ENCODE measurements at places on chromosomes 12 and 14. TPM values are rescaled to one million over a fixed set of nuclear protein-coding genes. Genes with fewer than 3 reads are reported as not detected.

KRT4 gene
- total RNA-seq: 0.34 TPM

DLGAP5 gene
- 1.7 TPM for total RNA-seq

TAS2R46 gene
- 8.9 TPM for total RNA-seq

KCNA1 gene
- not detected for total RNA-seq

GZMB gene
- total RNA-seq: 0.72 TPM

MTRFR gene
- 8.1 TPM for total RNA-seq

DDN gene
- 0.45 TPM for total RNA-seq

ADGRD1 gene
- 12.3 TPM for total RNA-seq

PDE3A gene
- total RNA-seq: 1.5 TPM

P2RX7 gene
- 23.0 TPM for total RNA-seq

DNA sequence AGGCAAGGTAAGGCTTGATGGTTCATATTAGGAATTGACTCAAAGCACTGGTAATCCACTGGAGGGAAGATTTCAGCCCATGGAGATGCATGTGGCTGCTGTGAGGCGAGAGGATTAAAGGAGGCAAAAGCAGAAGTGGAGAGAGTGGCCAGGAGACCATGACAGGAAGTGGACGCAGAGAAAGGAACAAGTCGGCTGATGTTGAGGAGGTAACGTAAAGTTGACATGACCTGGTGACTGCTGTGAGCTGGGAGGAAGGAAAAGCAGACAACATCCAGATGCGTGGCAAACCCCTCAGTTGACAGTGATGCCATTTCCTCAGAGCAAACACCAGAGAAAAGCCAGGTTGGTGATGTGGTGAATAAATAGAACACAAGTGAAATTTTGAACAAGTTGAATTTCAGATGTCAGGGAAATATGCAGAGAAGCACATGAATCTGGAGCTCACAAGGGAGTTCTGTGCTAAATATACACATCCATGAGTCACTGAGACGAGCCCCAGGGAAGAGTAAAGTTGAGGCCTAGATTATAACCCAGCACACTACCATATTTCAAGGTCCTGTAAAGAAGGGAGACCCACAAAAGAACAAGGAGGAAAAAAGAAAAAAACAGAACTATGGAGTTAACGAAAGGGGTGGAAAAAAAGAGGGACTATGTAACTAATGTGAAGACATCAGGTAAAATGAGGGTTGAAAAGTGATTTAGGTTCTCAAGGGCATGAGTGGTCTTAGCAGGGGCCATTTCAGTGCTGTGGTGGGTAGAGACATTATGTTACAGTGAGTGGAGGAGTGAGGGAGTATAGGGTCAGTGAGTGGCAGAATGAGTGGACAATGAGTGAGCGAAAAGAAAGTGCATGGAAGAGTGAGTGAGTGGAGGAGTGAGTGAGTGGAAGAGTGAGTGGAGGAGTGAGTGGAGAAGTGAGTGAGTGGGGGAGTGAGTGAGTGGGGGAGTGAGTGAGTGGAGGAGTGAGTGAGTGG is 61.6 kb upstream of the GZMB start:
- no peak for DNase-seq

GRCh38 chr14:76576047-76576741 is 185.1 kb upstream of the VASH1 start:
- DNase-seq: no peak

GRCh38 chr12:45730084-45730347 is 510 bp downstream of the ARID2 start:
- DNase-seq: peak; percentile 71

DNA sequence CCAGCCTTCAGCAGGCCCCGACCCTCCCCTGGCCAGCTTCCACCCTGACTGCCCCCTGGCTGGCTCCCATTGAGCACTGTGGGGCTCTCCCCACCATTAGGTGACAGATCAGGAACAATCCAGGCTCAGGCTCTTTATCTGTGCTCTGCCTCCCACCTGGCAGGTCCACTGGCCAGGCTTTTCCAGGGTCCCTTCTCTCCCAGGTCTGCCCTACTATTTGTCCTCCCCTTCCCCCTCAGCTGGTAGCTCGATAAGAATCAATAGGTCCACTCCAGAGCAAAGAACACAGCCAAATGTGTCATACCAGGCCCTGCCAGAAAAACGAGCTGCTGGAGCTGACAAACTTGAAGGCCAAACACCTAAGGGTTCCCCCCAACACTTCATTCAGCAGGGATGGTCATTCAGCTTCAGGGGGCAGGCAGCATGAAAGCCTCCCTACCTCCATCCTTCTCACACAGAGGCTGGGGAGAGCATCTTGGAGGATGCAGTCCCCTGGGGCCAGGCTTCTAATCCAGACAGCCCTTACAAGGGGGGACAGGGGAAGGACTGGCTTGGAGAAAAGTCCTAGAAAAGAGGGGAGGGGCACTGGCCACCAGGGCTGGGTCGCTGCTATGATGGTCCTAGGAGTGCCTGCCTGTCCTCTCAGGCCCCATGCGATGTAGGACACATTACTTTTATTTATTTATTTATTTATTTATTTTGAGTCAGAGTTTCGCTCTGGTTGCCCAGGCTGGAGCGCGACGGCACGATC is 1.9 kb upstream of the KRT18 start:
- DNase-seq: no peak

DNA sequence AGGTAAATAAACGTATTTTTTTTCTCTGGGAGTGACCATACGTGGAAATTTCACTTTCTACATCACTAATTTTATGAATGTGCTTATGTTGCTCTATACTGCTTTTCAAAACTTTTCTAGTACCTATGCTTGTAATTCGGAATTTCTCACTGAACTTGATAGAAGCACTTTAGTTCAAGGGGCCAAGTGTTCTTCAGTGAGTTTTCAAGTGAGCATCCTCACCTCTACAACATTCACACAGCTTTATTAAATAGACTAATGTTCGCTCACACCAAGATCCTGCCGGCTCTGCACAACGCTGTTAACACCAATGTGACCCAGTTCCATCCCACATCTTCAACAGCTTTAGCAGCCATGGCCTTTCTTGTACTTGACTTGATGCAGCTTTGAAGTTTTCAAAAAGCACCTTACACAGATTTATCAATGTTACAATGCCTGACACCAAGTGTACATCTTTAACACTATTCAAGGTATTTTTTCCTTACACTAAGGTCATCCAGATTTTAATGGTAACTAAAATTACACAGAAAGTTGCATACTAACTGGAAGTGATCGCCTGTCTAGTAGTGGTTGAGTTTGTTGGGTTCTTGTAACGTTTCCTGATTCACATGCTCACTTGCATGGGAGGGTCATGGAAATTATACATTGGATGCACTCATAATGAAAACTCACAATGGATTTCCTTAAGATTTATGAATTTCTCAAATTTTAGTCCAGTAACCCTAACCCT is 4.5 kb downstream of the UBC start:
- no peak for DNase-seq

DNA sequence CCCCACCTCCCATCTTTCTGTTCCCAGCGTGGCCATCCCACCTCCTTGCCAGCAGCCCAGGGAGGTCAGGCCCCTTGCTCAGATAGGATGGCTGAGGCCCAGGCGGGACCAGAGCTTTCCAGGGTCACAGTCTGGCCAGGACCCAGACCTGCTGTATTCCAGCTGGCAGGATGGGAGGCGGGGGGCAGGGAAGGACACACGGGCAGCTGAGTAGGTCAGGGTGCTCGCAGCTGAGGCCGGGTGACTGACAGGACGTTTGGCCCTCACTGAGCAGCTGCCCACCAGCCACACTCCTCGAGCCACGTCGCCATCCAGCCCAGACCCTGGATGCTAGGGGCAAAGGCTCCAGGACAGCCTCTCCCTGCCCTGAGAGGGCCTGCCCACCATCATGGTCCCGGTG is 4.0 kb downstream of the NUDT14 start:
- no peak for DNase-seq

DNA sequence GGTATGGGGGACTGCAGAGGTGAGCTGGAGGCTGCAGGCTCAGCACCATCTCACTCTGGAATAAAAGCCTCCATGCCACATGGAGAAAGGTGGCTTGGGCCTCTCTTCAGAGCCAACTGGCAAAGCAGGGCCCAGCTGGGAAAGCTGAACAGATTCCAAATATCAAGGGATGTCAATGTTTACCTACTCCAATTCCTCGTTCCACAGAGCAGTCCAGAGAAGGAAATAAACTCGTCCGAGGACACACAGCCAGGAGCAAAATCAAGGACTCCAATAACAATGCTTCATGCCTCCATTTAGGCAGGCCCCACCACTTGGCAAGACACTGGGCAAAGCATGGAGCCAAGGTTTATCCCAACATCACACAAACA is 36.3 kb upstream of the PNMA1 start:
- no peak for DNase-seq

- no peak for DNase-seq
Observed at GRCh38 chr14:59063259-59063658, 125.2 kb upstream of the DAAM1 start.

- peak; percentile 52 for DNase-seq
Observed at GRCh38 chr14:94114589-94115057, 4.1 kb downstream of the IFI27 start.

GRCh38 chr12:2082321-2082720 is 29.5 kb downstream of the CACNA1C start:
- no peak for DNase-seq

DNA sequence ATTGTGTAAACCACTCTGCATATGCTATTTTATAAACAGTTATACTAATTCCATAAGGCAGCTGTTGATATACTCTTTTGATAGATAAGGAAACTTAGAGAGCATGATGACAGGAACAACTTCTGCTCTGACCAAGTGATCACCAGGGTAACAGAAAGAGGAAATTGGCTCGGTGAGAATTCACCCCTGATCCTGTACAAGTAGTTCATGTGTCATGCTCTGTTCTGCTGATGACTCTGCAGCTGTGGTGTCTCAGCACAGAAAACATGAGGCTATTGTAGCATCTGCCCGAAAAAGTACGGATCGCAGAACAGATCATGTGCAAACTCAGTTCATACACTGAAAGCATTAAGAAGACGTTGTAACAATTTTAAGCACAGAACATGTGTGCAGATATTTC is 345.0 kb downstream of the LRIG3 start:
- DNase-seq: no peak

DNA sequence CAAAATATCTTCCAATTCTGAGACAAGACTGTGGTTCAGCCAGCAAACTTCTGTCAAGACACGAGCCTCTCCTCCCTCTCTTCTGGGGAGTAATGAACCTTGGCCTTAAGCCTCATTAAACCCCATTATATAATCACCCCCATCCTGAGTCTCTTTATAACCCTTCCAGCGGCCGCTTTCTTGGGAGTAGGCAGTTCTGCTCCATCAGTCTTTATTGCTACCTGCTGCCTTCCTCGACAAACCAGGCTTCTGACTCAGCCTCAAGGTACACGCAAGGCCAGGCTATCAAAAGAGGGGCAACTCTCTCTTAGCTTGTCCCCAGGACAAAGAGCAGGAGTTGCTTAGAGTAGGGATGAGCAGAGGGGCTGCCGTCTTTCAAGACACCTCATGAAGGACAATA is 300.8 kb upstream of the NOS1 start:
- no peak for DNase-seq

DNA sequence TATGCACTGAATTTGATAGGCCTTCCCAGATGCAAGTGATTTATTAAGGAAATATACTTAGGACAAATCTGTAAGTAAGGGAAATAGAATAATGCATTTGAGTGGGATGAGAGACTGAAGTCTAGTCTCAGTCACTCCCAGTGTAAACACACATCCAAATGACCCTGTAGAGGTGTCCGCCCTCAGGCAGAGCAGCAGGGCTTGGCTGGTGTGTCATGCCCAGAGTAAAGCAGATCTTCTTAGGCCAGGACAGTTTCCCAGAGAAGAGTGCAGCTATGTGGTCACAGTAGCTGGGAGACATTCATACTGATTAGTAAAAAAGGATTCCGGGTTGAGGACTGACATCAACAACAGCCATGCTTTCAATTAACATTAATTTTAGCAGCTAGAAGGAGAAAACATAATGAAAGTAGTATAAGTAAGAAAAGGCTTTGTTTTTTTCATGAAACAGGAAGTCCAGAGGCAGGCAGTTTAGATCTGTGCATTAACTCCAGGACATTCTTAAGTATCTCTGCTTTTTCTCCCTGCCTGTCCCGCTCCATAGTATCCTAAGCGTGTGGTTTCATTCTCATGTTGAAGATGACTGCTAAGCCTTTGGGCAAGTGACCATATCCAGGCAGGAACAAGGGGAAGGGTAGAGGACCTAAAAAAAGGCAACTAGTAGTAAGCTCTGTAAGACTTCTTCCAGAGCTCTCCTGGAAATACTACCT is 35.7 kb downstream of the CNTN1 start:
- no peak for DNase-seq

DNA sequence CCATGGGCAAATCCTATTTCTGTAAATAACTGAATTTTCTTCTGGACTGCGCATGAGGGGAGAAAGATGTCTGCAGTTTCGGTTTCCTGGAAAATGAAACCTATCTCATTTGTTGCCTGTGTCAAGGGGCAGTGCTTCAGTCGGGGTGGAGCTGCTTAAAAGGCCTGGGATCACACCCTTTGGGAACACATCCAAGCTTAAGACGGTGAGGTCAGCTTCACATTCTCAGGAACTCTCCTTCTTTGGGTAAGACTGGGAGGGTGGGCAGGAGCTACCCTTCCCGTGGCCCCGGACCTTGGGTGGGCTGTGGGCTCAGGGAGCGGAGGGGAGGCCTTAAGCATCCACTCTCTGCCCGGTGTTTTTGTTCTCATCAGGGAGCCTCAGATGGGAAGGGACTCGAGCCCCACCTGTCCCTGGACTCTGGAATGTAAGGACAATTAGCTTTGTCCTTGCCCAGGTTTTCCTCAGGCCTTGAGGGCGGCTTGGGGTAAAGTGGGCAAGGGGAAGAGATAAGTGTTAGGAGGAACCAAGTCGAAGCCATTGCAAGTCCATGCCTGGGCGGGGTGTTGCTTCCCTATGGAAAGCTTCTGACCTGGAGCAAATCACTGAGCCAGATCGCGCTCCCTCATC is at the start of gene IFI27:
IFI27 (plus strand) TSS at position 185 of the 630 bp plus-strand sequence.
- DNase-seq: peak; percentile 75

DNA sequence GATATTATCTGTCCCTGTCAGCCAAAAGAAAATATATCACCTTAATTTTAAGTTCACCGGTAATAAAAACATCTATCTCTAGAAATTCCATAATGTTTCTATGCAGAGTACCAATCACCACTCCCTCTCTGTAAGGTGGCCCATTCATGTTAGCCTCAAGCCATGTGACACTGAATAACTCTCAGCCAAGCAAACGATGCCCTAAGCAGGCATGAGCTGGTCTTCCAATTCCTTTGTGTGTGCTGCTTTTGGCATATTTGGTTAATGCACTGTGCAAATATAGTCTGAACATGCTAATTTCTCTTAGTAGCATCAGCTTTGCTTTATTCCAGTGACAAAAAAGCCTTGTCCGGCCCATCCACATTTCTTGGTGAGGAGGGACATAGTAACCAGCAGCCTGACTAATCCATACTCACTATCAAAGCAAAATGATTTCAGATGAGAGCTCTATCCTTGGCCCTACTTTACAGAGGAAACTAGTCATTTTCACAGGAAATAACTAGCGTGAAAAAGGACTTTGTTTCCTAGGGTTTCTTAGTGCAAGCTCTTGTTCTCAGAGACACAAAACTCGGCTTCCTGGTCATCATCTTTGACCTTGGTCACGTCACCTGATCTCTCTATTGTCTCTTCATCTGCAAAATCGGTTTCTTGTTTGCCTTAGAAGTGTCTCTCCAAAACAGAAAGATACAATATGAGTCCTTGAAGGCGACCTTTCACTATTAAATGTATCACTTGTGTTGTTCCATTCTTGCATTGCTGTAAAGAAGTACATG is 59.2 kb upstream of the RTRAF start:
- no peak for DNase-seq
